ENCODE measurements at places on chromosomes 12 and 14.
A peak's percentile ranks its signal among the peaks of the same experiment; 100 is the strongest.

- no peak for DNase-seq
These were observed 7.0 kb downstream of the NIN start for GRCh38 chr14:50823762-50824636.

GRCh38 chr12:28683366-28683765 is 465.7 kb upstream of the FAR2 start:
- DNase-seq: no peak

- no peak for DNase-seq
These were observed 98.5 kb upstream of the TMPO start for GRCh38 chr12:98416845-98417244.

GRCh38 chr12:28787151-28787550 is 361.9 kb upstream of the FAR2 start:
- DNase-seq: no peak

DNA sequence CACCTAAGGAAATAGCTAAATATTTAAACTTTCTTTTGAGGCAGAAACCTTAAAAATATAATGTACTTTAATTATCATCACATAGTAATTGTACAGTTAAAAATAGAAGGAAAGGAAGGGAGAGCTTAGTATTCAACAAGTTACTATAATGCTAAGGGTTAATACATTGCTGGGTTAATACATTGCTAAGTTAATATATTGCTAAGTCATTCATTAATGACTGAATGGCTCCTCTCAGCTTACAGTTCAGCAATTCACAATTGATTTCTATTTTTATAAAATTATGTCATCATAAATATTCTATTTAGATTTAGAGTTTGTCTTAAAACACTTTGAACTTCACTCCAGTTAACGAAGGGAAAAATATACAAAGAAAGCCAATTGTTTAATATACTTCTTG is 207.9 kb downstream of the BMP4 start:
- DNase-seq: no peak

GRCh38 chr14:23168246-23168645 is 15.2 kb downstream of the SLC7A8 start:
- no peak for DNase-seq

DNA sequence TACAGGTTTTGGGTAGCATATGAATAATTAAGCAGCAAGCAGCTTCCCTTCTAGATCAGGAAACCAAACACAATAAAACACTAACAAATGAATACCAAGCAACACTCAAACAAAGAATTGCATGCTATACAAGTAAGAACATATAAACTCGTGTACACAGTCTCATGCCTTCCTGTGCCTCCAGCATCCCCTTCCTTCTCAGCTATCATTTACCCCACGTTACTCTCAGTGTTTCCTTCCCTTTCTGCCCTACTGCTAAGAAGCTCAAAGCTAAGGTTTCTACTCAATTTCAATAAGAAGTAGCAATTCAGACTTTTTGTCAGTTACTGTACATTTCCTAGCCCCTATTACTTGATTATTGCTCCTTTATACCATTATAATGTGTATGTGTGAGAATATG is 81.0 kb downstream of the DUSP16 start:
- DNase-seq: no peak

GRCh38 chr12:74105434-74105833 is 432.2 kb upstream of the ATXN7L3B start:
- no peak for DNase-seq

GRCh38 chr12:70883855-70884254 is 36.7 kb downstream of the PTPRR start:
- DNase-seq: no peak

DNA sequence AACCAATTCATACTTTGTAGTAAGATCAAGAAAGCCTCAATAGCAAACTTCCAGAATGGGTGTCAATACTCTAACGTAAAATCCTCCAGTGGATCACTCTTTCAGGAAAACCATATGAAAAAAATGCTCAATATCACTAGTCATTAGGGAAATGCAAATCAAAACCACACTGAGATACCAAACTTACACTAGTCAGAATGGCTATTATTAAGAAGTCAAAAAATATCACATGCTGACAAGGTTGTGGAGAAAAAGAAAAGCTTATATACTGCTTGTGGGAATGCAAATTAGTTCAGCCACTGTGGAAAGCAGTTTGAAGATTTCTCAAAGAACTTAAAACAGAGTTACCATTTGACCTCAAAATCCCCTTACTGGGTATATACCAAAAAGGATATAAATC is 49.5 kb upstream of the ATXN7L3B start:
- no peak for DNase-seq

DNA sequence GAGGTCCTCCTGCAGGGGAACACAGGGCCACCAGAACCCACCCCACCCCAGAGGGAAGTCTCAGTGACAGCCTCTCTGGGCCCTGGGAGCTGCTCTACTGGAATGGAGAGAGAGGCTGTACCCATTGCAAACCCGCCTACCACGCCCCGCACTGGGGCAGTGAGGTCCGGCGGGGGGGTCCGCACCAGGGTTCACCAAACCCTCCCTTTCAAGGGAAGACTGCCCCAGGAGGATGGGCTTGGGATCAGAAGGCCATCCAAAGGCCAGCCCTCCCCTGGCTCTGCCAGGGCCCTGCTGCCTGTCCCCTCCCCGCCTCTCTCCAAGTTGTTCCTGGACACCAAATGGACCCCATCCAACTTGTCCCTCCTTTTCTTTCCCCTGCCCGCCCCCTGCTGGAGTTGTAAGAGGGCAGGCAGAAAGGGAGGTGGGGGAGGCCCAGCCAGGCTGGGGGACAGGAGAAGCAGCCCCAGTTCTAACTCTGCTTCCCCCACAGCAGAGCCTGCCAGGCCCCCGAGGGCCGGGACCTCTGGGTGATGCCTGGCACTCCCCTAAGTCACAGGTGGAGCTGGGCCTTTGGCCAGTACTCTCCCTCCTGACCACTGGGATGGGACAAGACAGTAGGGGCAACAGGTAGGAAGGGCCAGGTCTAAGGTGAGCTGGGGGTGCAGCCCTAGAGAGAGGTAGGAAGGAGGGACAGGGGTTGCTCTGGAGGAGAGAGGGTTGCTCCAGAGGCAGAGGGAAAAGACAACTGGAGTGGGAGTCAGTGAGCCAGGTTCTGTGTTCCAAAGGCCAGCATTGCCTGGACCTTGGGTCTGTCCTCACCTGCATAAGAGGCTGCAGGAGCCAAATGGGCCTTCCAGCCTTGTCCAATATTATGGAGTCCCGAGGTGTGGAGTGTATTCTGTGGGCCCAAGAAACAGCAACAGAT is 3.2 kb upstream of the DIO3 start:
- DNase-seq: no peak

DNA sequence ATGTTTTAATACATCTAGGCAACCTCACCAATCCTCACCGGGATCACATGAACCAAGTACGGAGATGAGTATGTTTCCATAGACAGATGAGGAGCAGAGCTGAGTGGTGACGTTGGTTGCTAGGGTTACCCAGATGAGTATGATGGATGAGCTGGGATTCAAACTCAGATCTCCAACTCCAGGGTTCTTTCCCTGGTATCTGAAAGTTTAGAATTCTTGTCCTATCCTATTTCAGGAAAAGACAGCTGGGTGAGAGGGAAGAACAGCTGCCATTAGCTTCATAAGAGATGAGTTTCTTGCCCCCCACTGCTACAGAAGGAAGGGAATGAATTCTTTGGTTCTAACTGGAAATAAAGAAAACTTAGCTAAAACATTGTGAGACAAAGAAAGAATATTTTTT is 728.9 kb upstream of the TBX3 start:
- no peak for DNase-seq

GRCh38 chr12:8156845-8157244 is at the start of gene ZNF705A:
Gene ZNF705A (plus strand): TSS chr12:8157015. CDS start chr12:8172626, 15,611 bp downstream.
- DNase-seq: no peak

GRCh38 chr12:80400571-80400991 is 43.5 kb upstream of the PTPRQ start:
- DNase-seq: no peak

DNA sequence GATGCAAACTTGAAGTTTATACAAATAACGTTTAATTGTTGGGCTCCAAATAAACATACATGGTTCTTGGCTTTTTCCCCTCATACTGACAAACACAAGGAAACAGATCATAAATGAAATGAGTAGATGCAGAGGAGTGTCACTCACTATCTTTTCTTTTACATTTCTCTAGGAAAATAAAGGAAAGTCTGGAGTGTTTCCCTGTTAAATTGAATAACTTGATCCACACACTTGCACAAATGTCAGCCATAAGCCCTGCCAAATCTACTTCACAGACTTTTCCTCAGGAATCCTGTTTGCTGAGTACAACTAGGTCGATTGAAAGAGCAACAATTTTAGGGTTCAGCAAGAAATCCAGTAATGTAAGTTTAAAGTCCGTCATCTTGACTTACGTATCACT is 175.3 kb downstream of the PLCZ1 start:
- DNase-seq: no peak

GRCh38 chr12:104956870-104957718 is 996 bp downstream of the SLC41A2 start:
- no peak for DNase-seq

DNA sequence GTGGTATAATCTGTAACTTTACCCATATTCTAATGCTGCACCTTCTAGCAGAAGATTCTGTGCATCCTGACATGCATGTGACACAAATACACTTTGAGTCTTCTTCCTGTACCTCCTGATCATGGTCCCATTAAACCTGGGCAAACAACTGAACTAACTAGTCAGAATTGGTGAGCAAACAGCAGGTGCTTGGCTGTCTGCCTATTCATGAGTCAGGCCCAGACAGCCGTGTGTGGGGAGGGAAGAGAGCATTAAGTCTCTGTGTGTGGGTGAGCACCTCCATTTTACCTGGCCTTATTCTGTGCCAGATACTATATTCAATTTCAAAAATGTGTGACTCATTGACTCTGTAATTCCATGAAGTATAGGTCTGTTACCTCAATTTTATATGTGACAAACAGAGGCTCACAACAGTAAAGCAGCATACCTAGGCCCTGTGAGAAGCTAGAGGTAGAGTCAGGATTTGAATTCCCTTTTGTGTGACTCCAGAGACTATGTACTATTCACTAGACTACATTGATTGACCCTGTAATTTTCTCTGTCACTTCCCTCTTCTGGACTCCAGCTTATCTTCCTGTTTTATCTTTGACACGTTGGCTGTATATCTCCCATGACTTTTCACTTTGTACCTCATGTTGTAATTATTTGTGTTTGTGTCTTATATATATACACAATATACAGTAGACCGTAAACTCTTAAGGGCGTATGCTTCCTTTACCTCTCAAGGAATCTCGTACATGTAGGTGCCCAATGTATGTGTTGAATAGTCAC is 32.2 kb downstream of the SUSD6 start:
- no peak for DNase-seq

GRCh38 chr12:47328831-47329545 is 249.2 kb upstream of the AMIGO2 start:
- no peak for DNase-seq

DNA sequence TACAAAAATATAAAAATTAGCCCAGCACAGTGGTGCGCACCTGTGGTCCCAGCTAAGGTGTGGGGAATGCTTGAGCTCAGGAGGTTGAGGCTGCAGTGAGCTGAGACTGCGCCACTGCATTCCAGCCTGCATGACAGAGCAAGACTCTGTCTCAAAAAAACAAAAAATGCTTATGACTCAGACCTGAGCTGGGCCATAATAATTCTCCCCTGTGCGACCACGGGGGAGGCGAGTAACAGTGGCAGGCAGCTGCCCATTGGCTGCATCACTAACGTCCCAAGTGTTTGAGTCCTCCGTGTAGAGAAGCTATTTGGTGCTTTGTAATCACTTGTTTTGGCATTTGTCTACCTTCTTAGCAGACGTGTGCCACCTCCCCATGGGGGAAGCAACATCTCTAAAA is 24.9 kb downstream of the PSMC1 start:
- no peak for DNase-seq

GRCh38 chr12:88677464-88677863 is 97.2 kb upstream of the KITLG start:
- DNase-seq: no peak

- DNase-seq: no peak
These were observed 725.0 kb upstream of the FLRT2 start for GRCh38 chr14:84804895-84805294.

GRCh38 chr14:22314183-22314820 is 274.7 kb downstream of the DAD1 start:
- no peak for DNase-seq

- no peak for DNase-seq
These were observed 137.1 kb downstream of the MON2 start for GRCh38 chr12:62603811-62604098.

- DNase-seq: no peak
These were observed 160.3 kb upstream of the PELI2 start for GRCh38 chr14:55957950-55958349.

DNA sequence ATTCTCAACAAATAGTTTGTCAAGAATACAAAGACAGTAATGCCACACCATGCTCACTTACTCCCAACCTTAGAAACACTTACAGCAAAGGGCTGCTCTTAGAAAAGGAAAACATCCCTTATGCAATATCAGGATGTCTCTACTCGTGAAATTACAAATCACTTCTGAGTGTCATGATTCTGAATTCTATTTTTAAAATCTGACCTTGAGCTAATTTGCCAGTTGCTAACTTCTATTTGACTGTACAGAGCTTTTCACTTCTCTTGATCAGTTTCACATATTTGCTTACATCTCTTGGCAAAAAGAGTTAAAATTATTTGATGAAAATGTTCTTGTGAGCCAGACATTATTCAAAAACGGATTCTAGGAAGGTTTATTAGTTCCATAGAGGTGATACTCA is 136.7 kb upstream of the SLC35F4 start:
- no peak for DNase-seq

GRCh38 chr12:39301422-39301821 is 141.5 kb downstream of the KIF21A start:
- no peak for DNase-seq

GRCh38 chr12:106794369-106794768 is 19.9 kb downstream of the RIC8B start:
- DNase-seq: no peak

- DNase-seq: no peak
These were observed 5.1 kb downstream of the MTRFR start for GRCh38 chr12:123238330-123238682.

- DNase-seq: no peak
These were observed 10.7 kb downstream of the POMT2 start for GRCh38 chr14:77310026-77310425.

GRCh38 chr12:116784238-116784612 is 46.1 kb downstream of the RNFT2 start:
- no peak for DNase-seq

DNA sequence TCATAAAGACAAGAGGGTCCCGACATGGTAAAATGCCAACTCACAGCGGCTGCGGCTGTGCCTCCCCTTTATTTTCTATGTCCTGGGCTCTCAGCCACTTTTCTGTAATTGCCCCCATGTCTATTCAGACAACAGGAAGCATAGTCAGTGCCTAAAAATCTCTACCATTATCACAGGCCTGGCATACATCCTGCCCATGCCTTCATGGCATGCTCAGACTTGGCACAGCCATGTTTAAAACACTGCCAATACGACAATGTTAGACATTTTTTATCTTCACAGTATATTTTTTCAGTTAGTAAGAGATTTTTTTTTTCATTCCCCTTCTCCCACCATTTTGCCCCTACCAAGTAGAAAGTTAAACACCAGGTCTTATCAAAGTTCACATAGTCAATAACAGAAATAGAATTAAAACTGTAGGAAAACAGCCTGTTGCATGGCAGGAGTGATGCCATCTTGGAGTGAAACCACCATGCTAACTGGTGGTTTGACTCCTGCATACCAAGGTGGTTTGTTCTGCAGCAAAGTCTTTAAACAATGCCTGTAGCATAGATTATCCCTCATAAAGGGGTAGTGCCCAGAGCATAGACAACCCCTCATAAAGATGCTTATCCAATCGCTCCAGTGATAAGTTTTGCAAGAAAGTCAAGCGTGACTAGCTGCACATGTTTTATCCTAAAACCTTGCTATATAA is 18.9 kb upstream of the CERS5 start:
- DNase-seq: no peak

- peak; percentile 3 for DNase-seq
These were observed 8.1 kb upstream of the PPP1R1A start for GRCh38 chr12:54596526-54596946.
